D341Med (cell line): ENCODE measurements at places on chromosomes 6 and 20.

- no peak for DNase-seq
These were observed 39.7 kb downstream of the TMEM181 start for GRCh38 chr6:158599635-158600034.

DNA sequence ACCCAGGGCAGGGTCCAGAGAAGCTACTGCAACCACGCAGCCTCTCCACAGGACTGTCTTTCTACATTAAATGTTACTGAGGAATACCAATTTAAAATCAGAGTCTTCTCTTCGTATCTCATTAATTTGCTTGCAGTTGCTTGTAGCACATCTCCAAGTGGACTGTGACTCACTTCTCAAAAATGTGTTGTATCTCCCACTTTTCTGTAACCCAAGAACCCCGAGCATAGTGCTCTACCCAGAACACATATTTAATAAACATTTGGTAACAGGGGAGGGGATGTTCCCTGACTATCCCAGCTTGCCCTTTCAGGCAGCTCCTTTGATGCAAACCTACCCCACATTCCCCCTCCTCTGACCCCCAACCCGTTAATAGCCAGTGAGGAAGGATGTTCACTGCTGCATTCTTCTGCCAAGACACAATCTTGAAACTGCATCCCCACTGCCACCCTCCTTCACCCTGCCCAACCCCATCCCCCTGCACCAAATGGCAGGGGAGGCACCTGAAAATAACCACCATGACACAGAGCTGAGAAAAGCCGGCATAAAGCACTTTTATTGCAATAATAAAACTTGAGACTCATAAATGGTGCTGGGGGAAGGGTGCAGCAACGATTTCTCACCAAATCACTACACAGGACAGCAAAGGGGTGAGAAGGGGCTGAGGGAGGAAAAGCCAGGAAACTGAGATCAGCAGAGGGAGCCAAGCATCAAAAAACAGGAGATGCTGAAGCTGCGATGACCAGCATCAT, 24.2 kb downstream of the FKBP1A start:
- DNase-seq = no peak

GRCh38 chr6:70221025-70221714, 81.7 kb downstream of the COL9A1 start:
- DNase-seq = peak; percentile 61

DNA sequence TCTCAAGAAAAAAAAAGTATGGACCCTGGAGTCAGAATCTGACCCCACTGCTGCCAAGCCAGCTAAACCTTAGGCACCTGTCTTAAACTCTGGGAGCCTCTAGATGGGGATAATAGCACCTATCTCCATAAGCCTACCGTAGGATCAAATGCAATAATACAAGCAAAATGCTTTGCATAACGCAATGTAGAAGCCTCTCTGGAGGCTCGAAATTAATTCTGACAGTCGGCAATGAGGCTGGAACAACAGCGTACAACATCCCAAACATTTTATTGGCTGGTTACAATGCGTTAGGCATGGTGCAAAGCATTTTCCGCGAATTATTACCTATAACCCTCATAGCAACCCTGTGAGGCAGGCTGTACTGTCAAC, 521 bp downstream of the CDK5RAP1 start:
- peak; percentile 46 for DNase-seq

DNA sequence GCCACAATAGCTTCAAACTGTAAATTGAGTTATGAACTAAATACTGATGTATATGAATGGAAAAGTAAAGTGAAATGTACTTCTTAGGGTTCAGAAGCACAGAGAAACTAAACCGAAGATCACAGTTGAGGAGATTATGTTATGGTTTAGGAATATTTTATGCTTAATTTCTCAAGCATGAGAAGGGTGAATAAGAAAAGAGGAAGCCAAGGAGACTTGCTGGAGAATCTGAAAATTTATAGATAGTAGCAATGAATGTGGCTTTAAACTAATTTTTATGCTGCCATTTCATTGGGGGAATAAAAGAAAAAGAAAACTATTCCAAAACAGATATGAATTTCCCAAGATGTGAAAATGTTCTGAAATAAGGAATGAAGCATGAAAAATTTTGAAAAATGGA, 5.6 kb downstream of the ANKS1A start:
- DNase-seq = no peak

DNA sequence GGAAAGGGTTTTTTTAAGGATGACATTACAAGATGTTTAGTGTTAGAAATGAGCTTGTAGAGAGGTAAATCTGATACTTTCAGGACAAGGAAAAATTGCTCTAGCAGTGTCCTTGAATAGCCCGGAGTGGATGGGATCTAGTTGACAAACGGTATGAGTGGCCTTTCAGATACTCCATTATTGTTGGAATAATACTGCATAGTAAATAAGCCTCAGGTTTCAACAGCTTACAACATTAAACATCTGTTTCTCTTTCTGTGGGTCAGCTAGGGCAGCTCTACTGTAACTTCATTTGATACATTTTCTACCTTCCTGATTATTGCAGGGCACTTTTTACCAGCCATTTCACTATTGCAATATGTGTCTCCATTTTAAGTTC, 118.0 kb downstream of the B3GAT2 start:
- DNase-seq = no peak

DNA sequence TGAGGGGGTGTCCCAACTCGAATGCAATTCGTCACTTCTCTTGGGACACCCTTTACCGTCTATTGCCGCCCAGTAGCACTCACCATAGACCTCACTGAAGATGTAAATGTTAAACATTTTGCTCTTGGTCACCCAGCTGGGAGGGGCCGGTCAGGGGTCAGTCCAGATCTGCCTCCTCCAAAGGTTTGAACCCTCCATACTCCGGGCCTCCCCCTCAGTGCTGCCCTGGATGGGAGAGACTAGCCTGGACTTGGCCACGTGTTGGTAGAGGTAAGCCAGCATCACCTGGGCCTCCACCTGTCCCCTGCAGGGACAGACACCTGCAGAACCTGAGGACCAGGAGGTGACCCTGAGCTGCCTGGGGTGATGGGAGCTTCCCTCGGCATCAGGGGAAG, 5.0 kb upstream of the MYT1 start:
- DNase-seq = no peak

DNA sequence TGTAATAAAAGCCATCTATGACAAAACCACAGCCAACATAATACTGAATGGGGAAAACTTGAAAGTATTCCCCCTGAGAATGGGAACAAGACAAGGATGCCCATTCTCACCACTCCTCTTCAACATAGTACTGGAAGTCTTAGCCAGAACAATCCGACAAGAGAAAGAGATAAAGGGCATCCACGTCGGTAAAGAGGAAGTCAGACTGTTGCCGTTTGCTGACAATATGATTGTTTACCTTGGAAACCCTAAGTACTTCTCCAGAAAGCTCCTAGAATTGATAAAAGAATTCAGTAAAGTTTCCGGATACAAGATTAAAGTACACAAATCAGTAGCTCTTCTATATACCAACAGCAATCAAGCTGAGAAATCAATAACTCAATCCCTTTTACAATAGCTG, 14.0 kb upstream of the RUNX2 start:
- DNase-seq = no peak

GRCh38 chr6:47134476-47135189, 92.5 kb upstream of the ADGRF1 start:
- no peak for DNase-seq

GRCh38 chr20:40416274-40416673, 272.8 kb downstream of the MAFB start:
- no peak for DNase-seq

- DNase-seq = no peak
These were observed 74.1 kb upstream of the MAP3K7 start for GRCh38 chr6:90660931-90661330.

GRCh38 chr6:148693882-148694484, 52.8 kb upstream of the UST start:
- DNase-seq = no peak

DNA sequence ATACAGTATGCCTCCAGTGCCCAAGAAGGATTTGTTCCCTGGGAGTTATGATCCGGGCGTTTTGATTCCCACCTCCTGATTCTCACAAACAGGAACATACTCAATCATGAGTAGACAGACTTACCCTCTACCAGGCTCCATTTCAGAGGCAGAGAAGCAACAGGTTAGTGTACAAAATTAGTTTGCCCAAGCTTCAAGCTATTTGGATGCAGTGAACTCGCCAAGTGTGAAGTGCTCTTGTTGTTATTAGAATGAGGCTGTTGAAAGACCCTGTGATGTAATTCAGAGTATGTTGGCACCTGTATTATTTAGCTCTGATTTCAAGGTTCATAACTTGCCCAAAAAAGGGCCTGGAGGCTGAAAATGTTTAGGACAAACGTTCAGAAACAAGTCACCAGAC, 247.0 kb downstream of the PHACTR1 start:
- DNase-seq = no peak

GRCh38 chr6:120938876-120939472, 395.3 kb downstream of the TBC1D32 start:
- no peak for DNase-seq

GRCh38 chr20:15289337-15289736, 951.9 kb upstream of the FLRT3 start:
- no peak for DNase-seq

DNA sequence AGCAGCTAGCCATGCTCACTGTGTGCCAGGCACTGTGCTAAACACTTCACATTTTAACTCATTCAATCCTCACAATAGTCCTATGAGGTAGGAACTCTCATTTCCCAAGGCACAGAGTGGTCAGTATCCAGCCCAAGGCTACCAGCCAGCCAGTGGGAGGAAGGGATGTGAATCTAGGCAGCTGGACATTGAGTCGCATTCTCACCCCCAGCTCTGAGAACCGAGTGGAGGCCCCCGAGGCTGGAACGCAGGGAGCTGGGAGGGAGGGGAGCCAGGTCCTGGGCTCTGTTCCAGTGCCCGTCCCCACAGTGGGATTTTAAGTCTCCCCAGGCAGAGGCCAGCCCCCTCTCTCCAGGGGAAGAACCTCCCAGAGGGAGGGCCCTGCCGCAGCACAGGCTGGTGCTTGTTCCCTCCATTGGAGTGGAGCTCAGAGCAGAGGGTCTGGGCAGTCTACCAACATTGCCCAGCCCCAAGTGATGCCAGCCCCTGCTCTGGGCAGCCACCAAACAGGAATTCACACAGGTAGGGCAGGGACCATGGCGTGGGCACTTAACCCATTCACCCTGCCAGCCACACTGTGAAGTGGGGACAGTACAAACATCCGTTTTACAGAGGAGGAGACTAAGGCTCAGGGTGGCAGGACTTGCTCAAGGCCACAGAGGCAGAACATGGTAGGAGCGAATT, 131.3 kb downstream of the CEBPB start:
- no peak for DNase-seq

- no peak for DNase-seq
These were observed 10.8 kb upstream of the OR2B2 start for GRCh38 chr6:27922949-27923348.

GRCh38 chr6:81331526-81331925, 421.0 kb downstream of the TENT5A start:
- DNase-seq = no peak

- no peak for DNase-seq
These were observed 12.5 kb downstream of the MYH7B start for GRCh38 chr20:34968042-34968775.

DNA sequence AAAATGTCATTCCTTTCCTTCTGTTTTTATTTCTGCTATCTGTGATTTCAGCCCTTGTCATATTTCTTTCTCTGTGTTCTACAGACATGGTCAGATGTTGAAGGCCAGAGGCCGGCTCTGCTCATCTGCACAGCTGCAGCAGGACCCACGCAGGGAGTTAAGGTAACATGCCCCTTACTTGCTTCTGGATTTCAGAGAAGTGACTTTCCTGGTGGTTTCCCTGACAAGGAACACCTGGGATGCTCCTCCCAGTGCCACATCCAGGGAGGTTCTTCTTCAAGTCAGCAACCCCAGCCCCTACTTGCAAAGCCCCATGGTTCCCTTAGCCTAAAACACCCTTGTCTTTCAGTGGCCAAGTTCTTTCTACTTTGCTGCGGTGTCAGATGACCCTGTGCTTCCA, 41.3 kb downstream of the CDH26 start:
- no peak for DNase-seq

DNA sequence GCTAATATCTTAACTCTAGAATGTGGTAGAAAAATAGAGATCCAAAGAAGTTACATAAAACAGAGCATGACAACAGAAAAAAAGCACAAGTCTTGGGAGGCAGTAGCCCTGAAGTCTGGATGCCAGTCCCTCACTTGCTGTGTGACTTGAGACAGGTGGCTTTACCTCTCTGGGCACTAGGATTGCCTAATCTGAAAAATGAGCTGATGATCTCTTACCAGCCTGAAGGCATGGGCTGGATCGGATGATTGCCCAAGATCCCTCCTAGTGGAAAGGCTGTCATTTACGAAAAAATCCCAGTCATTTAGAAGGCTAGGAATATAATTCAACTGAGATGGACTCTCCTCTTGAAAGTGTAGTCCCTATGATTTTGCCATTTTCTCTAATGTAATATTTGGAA, 10.9 kb upstream of the GCM1 start:
- no peak for DNase-seq

- no peak for DNase-seq
These were observed 222.6 kb downstream of the MYLK4 start for GRCh38 chr6:2528156-2528555.

DNA sequence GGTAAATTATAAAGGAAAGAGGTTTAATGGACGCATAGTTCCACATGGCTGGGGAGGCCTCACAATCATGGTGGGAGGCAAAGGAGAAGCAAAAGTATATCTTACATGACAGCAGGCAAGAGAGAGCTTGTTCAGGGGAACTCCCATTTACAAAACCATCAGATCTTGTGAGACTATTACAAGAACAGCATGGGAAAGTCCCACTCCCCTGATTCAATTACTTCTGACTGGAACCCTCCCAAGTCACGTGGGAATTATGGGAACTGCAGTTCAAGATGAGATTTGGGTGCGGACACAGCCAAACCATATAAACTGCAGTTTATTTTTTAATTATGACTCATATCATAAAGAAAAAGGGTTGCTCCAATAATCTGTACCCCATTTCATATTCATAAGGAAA, 22.3 kb upstream of the HLA-DQA2 start:
- DNase-seq = no peak

GRCh38 chr6:144619966-144620365, 334.8 kb downstream of the UTRN start:
- DNase-seq = no peak

DNA sequence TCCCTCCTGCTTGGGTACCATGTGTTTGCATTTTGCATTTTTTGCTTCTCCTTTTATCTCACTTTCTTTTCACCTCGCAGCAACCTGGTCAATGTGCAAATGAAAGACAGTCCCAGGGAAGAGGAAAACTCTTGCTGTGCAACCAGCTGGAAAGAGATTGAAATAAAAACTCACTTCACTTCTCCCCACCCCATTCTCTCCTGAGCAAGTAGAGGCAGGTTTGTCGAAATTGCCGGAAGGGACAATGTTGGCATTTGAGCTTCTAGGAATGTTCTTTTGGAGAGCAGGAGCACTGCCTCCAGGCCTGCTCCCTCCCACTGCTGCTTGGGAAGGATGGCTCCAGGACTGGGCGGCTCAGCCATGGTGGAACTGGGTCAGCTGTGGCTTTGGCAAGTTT, 30.6 kb downstream of the KCNG1 start:
- no peak for DNase-seq

- DNase-seq = no peak
These were observed 115.3 kb downstream of the SYNDIG1 start for GRCh38 chr20:24584538-24585356.
